SK-N-SH treated with all-trans-retinoic acid at 6 μM for 48 hours (cell line): ENCODE measurements at places on chromosomes 1 and 21.

DNA sequence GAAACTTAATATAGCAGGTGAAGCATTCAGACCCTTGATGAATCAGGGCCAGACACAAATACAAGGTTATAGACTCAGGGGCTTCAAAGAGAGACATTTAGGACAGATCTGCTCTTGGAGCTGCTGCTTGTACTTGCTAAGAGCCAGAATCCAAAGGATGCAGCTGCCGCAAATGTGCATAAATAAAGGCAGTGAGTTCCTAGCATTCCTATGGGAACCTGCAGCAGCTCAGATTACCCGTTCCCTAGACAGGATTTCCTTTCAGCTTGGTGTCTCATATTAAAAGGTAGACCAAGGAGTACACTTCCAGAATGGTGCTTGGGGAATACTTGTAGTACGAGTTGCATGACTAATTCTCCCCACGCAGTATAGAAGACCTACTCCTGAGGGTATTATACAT lies 9.7 kb upstream of the LRRC53 start:
- ATAC-seq: no peak; the same call in 2 of the 3 replicates

GRCh38 chr21:43657355-43658087 lies 1.8 kb downstream of the HSF2BP start:
- no peak for ATAC-seq

DNA sequence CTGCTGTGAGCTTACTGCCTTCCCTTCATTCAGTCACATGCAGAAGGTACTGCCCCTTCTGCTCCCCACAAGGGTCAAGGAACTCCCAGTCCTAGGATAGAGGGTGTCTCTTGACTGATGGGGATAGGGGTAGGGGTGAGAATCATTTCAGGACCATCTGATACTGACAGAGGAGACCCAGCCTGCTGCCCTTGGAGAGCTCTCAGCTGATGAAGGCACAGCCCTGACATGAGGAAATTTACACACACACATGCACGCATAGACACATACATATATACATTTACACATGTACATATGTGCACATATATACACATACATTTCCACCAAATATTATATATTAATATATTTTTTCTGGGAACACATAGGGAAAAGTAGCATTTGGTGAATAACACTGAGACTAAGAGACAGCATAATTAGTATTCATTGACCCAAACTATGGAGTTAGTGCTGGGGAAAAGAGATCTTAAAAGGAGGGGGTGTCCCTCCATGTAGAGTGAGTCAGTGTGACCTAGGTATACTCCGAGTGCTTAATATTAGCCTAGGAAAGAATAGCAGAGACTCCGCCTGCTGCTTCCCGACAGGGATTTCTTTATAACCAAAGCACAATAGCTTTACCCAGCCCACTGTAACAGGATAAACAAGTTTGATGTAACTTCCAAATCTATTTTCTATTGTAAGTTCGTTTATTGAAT lies 27.6 kb upstream of the HHAT start:
- no peak; the same call in 1 of the 3 replicates for ATAC-seq

- no peak for ATAC-seq
Observed at GRCh38 chr1:193625255-193625654, 438.8 kb upstream of the B3GALT2 start.

GRCh38 chr1:10575616-10576015 lies 100.9 kb downstream of the PEX14 start:
- ATAC-seq: peak; percentile 92
